ENCODE measurements at places on chromosomes 1 and 21.

DNA sequence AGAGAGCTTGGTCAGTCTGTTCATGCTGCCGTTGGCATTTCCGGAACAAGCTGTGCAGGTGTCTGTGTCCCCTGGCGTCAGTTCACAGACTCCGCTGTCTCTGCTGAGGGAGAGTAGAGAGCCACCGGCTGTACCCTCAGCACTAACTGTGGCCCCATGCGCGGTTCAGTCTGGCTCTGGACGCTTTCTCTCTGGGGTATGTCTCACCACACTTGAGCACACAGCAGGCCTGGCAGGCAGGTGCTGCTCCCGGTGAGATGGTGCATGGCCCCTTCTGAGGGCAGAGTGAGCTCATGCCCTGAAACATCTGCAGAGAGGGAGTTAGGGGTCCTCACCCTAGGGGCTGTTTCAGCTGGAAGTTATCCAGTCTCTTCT lies 60.0 kb upstream of the TLR5 start:
- DNase-seq = no peak

GRCh38 chr1:234746798-234747196 lies 136.8 kb upstream of the IRF2BP2 start:
- no peak for DNase-seq

GRCh38 chr1:223810586-223810985 lies 35.2 kb downstream of the TP53BP2 start:
- no peak for DNase-seq

DNA sequence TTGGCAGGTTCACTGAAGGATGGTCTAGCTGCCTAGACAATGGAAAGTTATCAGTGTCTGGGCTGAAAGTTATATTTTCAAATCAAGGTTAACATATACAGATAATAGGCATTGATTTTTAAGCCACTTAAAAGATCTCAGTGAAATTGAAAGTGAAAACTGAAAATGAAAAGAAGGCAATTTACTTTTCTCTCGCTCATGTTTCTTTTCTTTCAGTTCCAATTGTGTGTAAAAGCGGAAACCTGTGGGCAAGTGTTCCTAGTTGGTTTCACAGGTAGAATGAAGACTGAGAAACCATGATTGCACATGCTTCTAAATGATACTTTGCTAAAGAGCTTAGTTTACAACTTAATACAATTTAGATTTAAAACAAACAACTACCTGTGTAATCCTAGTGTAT lies 383.7 kb downstream of the ZP4 start:
- no peak for DNase-seq

DNA sequence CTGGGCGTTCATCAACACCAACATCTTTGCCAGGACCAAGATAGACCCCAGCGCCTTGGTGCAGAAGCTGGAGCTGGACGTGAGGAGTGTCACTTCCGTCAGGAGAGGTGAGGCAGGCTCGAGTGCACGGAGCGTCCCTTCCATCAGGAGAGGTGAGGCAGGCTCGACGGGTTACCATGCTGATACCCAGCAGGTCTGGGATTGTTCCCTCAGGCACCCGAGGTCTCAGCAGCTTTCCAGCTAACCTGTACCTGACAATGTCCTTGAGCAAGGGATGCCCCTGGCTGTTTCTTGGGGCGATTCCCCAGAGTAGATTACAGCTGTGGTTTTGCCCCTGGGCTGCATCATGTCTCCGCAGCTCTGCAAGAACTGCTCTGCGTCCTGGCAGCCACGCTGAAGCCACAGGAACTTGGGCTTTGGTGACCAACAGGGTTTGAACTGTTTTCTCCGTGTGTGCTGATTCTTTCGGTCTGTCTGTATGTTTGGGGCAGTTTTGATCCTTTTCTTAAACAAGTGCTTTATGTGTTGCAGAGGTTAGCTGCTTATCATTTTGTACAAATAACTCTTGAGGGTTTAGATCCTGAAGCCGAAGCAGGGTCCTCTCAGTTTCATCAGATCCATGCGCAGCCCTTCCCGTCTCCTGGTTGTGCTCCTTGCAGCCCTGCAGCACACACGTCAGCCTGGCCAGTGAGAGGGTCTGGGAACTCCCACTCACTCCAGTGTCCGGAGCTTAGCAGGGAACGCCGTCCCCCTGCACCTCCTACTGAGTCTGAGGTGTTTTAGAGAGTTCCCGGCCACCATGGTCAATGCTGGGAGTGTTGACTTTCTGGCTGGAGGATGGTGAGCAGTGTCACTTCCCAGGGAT lies 4.1 kb downstream of the SLX9 start:
- no peak for DNase-seq

- DNase-seq = no peak
Observed at GRCh38 chr1:93678946-93679480, 2.6 kb downstream of the BCAR3 start.

All from NCI-H524 treated with DMSO at 0.1 percent for 48 hours (cell line).